ENCODE measurements at places on chromosomes 7 and 10.

- no peak for DNase-seq
Observed at GRCh38 chr7:52592698-52593097, 442.7 kb upstream of the POM121L12 start.

DNA sequence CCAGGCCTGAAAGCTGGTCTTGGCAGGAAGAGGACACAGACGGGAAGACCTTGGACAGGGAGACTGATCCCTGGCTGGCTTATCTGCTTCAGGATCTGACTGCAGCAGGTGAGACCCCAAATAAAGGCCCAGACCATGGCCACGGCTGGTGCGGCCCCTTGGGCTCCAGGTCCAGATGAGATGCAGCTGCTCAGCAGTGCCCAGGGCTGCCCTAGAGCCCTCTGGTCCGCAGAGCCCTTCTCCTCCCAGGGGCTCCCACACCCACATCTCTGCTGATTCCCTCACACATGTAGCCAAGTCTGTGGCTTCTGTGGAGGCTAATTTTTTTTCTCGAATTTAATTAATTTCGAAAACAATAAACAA is 46.3 kb downstream of the VIPR2 start:
- no peak for DNase-seq

DNA sequence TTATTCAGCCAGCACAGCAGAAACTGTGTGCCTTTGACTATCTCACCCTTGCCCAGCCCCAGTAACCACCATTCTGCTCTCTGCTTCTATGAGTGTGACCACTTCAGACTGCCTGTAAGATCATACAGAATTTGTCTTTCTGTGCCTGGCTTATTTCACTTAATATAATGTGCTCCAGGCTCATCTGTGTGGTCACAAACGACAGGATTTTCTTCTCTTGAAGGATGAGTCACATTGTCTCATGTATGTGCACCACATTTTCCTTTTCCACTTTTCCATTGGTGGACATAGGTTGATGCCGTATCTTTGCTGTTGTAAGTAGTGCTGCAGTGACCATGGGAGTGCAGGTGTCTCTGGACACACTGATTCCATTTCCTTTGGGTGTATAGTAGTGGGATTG is 122.5 kb upstream of the LANCL2 start:
- DNase-seq, result no peak

GRCh38 chr10:43137717-43138020 is 576 bp upstream of the CSGALNACT2 start:
- DNase-seq, result peak; percentile 85

DNA sequence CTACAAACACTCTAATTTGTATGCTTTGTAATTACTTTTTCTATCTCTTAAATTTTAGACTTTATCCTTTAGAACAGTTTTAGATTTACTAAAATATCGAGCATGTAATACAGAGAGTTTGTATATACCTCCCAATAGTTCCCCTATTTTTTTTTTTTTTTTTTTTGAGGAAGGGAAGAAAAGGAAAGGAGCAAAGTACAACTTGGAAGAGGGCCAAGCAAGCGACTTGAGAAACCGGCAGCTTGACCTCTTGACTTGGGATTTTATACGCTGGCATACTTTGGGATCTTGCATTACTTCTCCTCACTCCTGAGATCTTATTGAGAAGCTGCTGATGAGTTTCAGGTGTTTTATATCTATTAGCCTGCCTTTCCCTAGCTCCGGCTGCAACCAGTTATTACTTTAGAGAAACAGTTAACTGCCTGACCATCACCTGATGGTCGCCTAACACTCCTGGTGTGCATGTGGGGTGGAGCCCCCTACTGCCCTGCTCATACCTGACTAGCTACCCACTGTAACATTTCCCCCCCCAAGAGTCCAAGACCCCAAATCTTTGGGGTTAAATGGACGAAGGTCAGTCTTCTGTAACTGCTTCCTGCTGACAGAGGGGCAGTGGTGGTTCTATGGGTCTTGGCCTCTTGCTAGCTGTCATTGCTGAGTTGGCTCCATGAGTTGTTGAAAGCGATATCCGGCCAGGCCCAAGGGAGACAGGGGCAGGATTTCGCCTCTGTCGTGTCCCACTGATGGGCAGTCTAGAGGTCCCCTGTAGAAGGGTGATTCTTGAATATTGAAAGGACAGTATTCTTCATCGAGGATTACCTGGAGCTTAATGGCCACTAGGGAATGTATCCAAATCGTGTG is 28.5 kb downstream of the MKLN1 start:
- DNase-seq, result no peak

DNA sequence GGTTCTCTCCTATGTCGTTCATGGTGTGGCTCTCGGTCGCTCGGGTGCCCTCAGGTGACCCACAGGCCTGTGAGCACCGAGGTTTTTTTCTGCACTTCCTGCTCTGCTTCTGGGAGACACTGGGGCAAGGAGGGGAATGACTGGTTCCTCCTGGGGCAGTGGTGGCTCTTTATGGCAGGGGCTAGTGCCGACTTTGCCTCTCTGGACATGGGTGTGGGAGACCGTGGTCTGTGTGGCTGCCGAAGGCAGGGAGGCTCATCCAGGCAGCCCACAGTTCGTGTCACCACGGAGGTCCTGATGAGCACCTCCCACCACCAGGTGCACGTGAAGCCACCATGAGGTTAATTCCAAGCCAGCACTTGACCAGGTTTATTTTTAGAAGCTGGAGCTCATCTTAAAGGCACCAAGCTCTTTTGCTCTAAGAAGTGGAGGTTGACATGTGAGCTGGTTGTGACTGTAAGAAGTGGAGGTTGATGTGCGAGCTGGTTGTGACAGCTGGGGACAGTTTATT is 24.7 kb upstream of the DPYSL4 start:
- DNase-seq, result no peak

DNA sequence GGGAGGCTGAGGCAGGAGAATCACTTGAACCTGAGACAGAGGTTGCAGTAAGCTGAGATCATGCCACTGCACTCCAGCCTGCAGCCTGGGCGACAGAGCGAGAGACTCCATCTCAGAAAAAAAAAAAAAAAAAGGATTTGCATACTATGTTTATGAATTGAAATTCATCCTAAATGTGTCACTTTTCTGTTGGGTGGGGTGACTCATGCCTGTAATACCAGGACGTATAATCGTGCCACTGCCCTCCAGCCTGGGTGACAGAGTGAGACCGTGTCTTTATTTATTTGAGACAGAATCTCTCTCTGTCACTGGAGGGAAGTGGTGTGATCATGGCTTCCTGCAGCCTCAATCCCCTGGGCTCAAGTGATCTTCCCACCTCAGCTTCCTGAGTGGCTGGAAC is 5.8 kb downstream of the ZNF212 start:
- no peak for DNase-seq

GRCh38 chr10:103154521-103155299 is 38.4 kb downstream of the NT5C2 start:
- no peak for DNase-seq

- DNase-seq, result no peak
Observed at GRCh38 chr7:127391591-127392181, 822 bp downstream of the ZNF800 start.

DNA sequence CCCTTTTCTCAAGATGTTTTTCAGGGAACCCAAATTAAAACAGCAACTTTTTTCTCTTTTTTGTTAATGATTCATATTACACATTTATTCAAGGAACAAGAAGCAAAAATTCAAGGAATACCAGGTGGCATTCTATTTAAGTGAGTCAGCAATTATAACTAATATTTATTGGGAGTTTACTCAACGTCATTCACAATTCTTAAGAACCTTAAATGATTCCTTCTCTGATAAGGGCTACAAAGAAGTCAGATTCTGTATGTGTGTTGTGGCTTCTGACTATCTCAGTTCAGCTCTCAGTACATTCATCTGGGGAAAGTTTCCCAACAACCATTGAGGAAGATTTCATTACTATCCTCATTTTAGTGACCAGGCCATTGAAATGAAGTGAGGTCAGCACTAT is 470.7 kb upstream of the AKR1E2 start:
- no peak for DNase-seq

- DNase-seq, result peak; percentile 87
Observed at GRCh38 chr10:48805848-48806247, 121.2 kb downstream of the WDFY4 start.

DNA sequence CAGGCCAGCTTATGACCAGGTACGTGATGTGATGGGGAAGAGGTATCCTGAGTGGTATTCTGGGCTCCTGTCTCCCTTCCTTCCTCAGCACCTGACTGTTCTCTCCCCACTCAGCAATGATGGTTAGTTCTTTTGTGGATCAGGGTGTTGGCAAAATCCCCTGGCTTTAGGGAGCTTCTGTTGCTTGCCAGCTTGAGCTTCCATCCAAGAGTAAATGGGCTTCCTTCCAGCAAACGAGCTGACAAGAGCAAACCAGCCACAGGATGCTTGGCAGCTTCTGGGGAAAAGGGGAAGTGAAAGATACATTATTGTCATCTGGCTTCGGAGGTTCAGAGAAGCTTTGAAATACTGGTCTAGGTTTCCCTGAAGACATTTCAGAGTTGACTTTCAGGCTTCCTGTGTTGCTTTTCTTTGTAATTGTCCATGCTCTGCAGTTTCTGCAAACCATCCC is 5.2 kb downstream of the DUSP5 start:
- peak; percentile 75 for DNase-seq

DNA sequence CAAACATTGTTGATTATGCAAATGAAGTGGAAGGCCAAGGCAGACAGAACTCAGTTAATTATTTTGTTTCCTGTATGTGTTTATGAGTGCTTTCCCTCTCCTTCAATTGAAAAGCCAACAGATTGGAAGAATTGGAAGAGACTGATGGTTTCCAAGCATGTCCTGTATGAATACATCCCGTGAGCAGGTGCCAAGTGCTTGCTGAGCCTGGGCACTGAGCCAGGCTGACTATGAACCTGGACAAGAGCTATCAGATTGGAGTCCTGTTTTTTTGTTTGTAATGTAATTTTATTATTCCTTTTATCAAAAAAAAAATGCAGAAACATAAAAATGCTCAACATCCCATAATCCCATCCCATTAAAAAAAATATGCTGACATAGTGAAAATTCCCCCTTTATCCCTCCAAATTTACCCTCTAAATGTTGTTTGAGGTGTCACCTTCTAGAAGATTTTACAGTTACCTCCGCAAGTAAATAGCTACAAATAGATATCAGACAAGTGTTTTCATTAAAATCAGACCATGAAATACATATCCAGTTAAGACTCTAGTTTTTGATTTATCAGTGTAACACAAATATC is 449.5 kb downstream of the GRID1 start:
- no peak for DNase-seq

- no peak for DNase-seq
Observed at GRCh38 chr7:118870187-118870586, 645.7 kb downstream of the ANKRD7 start.

GRCh38 chr7:129405527-129405926 is 28.7 kb upstream of the STRIP2 start:
- no peak for DNase-seq

DNA sequence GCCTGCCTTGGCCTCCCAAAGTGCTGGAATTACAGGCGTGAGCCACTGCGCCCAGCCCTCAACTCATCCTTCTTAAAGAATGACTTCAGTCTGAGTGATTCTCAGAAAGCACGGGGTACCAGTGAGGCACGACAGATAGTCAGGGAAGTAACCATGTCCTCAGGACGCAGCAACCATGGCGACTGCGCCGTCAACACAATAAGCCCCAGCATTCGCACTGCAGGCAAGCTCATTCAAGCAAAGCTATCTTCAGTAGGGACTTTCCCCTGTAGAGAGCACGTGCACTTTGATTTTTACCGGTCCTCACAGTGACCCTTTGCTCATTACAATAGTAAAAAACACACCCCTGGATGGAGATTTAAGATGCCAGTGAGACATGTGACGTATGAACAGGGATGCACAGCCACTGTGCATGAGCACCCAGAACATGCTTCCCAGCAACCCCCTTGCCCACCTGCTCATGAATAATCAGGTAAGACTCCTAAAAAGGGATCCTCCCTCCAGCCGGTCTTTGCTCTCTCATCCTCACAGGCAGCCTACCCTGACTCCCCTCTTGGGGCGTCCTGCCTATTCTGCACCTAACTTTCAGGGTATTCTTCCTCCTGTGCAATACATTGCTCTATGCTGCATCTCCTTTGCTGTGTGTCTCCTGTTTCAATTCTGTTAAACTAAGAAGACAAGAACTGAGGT is 9.1 kb downstream of the WDR86 start:
- no peak for DNase-seq

DNA sequence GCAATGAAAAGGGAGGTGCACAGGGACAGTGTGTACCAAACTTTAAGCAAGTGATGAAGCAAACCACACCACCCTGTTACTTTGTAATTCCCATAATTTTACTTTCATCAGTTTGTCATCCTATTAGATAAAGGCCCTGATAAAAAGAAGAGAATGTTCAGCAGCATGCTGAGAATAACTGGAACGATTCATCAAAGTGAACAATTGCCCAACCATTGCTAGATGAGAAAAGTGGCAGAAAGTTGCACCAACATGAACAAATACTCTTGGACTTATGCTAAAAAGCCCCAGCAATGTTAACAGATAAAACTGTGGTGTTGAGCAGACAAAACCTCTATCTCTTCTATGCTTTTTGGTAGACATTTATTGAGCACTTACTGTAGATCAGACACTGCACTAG is 75.5 kb upstream of the PCGF5 start:
- DNase-seq, result no peak
